ENCODE measurements at places on chromosomes 2 and 18.

GRCh38 chr18:28175150-28175929 is 1.6 kb downstream of the CDH2 start:
- no peak for DNase-seq

- DNase-seq: no peak
Observed at GRCh38 chr2:241412144-241412543, 56.1 kb downstream of the FARP2 start.

DNA sequence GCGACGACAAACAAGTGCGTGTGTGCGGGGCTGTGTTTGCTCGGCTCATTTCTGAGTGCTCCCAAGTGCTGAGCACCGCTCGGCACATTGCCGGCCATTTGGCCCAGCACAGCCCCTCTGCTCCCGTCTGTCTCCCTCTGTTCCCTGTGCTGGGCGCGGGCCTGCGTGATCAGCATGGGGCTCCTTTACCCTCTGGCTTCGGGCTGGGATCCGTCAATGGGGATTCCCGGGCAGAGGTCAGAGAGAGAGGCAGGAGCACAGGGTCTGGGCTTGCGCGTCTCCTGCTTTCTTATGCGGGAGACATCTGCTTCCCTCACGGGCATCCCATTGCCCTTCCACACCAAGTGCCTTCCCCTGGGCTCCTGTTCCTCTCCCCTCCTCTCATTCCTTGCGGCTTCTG is 234.0 kb downstream of the ACKR3 start:
- no peak for DNase-seq

GRCh38 chr2:231210782-231211181 is 12.4 kb downstream of the ARMC9 start:
- no peak for DNase-seq

GRCh38 chr2:201194097-201194496 is 11.2 kb downstream of the CASP10 start:
- no peak for DNase-seq

DNA sequence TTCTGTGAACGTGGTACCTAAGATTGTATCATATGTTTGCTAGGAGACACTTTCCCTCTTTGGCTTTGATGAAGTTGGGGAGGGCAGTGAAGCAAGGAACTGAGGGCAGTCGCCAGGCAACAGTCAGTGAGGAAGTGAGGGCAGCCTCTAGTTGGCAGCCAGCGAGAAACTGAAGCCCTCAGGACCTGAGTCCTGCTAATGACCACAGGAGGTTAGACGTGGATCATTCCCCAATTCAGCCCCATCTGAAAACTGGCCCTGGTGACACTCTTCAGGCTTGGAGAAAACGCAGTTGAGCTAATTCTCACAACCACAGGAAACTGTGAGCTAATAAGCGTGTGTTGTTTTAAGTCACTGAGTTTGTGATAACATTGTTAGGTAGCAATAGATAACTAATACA is 84.5 kb upstream of the REG3G start:
- DNase-seq: no peak

GRCh38 chr2:65367524-65367923 is 64.9 kb downstream of the SPRED2 start:
- DNase-seq: no peak

DNA sequence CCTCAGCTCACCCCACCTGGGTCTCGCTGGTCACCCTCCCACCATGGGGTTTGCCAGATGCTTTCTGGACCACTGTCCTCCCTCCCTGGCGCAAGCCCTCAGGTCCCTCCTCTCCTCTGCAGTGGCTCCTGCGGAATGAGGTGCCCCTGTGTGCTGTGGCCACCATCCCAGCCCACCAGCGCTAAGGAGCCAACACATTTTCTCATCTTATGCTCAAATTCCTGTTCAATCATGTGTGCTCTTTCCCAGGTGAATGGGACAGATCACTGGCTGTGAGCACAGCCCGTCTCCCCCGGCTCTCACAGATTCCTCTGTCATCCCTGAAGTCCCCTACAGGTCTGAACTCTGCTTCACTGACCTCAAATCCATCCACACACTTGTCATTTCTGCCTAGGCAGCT is 15.2 kb upstream of the CCDC74B start:
- no peak for DNase-seq

- DNase-seq: peak; percentile 75
Observed at GRCh38 chr2:20650393-20650876, 463 bp downstream of the HS1BP3 start.

GRCh38 chr18:63348508-63349136 is 18.4 kb downstream of the KDSR start:
- DNase-seq: no peak

GRCh38 chr2:226687641-226688253 is 111.9 kb downstream of the IRS1 start:
- no peak for DNase-seq
